Colonic mucosa (tissue), 4 donors: ENCODE measurements at places on chromosomes 4 and X.

- H3K27me3 ChIP-seq, result no peaks in the 10 kb centered on the region
- H3K36me3 ChIP-seq, result no peaks in the 10 kb centered on the region
- H3K27ac ChIP-seq, result no peak overlapping the region
- DNase-seq, result no peak
Observed at GRCh38 chr4:97330917-97331316, 812.4 kb downstream of the STPG2 start.

DNA sequence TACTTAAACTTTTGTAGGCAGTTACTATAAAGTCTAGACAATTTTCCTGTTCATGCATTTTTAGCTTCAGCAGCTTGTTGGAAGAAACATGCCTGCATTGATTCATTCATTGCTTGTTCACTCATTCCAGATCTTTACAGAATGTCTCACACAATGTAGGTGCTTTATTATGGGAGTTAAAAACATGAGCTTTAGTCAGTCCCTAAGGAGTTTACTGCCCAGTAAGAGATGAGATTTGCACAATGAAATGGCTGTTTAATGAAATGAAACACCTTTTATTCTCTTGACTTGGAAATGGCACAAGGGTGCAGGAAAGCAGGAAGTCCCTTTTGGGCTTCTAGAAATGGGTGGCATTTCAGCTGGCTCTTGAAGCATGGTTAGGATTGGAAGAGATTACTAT, 2.9 kb downstream of the NOCT start:
- no peak for DNase-seq
- no peaks in the 10 kb centered on the region for H3K4me1 ChIP-seq
- H3K27me3 ChIP-seq, result no peaks in the 10 kb centered on the region

GRCh38 chrX:19593690-19594089, 78.4 kb upstream of the MAP3K15 start:
- DNase-seq, result no peak
- no peak overlapping the region for H3K27ac ChIP-seq
- H3K27me3 ChIP-seq, result no peaks in the 10 kb centered on the region
- no peaks in the 10 kb centered on the region for H3K4me1 ChIP-seq
- H3K4me3 ChIP-seq, result no peak overlapping the region
- no peaks in the 10 kb centered on the region for H3K36me3 ChIP-seq

- H3K4me3 ChIP-seq, result no peak overlapping the region
- no peak overlapping the region for H3K27ac ChIP-seq
- DNase-seq, result no peak
- no peaks in the 10 kb centered on the region for H3K36me3 ChIP-seq
- no peaks in the 10 kb centered on the region for H3K27me3 ChIP-seq
- H3K4me1 ChIP-seq, result no peaks in the 10 kb centered on the region
Observed at GRCh38 chr4:152605031-152605430, 69.1 kb upstream of the FBXW7 start.

DNA sequence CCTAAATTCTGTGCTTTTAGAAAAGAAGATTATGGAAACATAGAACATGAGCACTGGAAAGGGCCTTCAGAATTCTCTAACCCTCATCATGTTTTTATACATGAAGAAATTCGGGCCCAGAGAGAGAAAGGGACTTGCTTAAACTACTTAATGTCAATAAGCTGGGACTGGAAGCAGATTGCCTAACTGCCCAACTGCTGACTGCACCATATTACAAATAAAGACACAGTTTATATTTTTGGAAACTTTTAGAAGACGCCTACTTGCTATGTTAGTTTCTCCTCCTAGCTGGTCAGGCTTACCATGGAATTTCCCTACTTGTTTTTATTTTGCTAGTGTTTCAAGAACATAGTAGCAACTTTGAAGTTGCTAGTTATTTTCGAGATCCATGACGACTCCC, 47.1 kb downstream of the SLC9A6 start:
- no peaks in the 10 kb centered on the region for H3K4me1 ChIP-seq
- H3K4me3 ChIP-seq, result no peak overlapping the region
- no peaks in the 10 kb centered on the region for H3K36me3 ChIP-seq
- DNase-seq, result no peak
